ENCODE measurements at places on chromosomes 13 and 19.
A peak's percentile ranks its signal among the peaks of the same experiment; 100 is the strongest.

DNA sequence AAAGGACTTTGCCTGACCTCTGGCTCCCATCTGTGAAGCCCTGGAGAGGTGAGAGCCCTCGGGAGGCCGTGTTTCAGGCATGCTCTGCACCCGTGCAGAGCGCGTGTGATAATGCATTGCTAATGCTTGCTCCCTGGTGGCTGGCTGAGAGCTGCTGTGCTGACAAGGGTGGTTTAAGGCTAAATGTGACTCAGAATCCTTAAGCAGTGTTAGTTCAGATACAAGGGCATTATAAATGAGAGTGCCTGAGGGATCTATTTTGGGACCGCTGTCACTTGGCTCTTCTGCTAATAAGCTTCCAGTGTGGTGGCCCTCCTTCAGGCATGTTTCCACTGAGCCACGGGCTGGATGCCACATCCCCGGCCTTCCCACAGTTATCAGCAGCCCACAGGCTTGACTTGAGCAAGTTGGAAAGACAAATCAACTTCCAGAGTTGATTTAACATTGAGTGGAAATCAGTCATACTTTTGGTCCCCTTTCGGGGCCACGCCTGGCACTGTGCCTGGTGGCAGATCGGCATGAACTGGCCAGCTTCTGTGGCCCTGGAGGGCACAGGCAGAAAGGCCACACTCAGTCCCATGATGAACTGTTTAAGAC, 17.0 kb downstream of the ALOX5AP start:
- DNase-seq: no peak

DNA sequence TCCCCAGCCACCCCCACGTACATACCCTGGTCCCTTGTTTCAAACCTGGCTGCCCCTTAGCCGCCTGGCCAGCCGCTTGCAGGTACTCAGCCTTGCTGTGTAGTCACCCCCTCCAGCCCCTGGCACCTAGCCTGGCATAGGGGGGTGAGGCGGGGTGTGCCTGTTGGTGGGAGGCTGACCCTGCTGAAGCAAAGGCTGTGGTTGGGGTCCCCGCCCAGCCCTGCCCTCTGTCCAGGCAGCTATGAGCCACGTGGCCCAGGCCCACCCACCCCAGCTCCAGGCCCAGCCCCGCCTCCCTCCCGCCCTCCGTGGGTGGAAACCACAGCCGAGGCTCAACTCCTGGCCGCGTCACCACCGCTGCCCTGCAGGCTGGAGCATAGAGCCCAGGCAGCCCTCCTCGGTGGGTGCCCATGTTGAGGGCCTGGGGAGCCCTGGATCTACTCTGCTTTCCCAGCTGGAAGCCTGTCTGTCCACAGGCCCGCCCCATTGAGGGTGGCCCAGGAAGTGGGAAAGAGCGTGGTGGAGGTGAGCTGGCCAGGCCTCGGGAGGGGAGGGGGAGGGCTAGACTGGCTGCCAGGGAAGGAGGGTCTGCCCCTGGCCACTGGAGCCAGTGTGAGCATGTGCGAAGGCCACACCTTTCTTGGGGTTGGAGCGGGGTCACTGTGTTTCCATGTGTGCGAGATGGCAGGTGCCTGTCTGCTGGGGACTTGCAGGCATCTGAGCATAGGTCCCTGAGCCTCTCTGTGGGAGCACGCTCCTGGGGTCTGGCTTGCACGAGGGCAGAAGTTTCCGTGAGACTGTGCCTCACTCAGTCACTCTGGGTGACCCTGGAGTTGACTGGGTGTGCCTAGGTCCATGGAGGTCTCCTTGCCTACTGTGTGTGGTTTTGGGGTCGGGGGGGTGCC, 31.0 kb downstream of the PAK4 start:
- no peak for DNase-seq

- DNase-seq: no peak
Measured at GRCh38 chr13:40123962-40124632, 468.6 kb downstream of the COG6 start.

DNA sequence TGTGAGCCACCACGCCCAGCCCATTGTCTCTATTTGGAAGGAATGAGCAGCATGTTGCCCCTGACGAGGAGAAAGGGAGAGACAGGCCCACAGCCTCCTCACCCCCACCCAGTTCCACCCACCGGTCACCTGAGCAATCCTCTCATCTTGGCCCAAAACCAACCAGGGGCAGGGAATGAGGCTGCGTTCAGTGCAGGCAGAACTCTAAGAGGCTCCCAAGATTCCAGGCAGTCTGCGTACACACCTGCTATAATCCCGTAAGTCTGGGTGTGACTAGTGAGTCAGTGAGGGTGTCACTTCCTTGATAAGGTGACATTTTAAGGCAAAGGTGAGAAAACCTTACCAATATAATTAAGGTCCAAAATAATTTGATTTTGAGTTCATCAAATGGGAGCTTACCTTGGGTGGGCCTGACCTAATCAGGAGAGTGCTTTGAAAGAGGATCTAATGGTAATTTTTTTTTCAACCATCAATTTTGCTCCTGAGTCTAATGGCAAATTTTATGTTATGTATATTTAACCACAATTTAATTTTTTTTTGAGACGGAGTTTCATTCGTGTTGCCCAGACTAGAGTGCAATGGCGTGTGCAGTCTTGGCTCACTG, 26.9 kb upstream of the KLF2 start:
- no peak for DNase-seq

DNA sequence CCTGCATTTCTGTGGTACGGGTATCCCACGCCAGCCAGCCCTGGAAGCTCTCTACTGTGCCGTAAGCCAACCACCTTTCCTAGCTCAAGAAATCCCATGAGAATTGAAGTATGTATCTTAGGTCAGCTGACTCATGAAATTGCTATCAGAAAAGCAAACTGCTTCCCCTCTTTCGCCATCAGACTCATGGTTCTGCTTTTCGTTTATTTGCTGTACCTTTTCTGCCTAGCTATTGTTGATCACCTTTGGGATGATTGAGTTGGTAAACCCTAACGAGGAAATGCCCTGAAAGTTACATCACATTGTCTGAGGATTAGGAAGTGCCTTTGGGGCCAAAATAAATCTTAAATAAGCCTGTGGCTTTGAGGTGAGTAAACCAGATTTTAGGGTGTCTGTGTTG, at the start of gene ADGRE3:
TSS of gene ADGRE3 (minus strand) at position 81 of the 400 bp plus-strand sequence. CDS start at position 7, 74 bp downstream.
- no peak for DNase-seq

DNA sequence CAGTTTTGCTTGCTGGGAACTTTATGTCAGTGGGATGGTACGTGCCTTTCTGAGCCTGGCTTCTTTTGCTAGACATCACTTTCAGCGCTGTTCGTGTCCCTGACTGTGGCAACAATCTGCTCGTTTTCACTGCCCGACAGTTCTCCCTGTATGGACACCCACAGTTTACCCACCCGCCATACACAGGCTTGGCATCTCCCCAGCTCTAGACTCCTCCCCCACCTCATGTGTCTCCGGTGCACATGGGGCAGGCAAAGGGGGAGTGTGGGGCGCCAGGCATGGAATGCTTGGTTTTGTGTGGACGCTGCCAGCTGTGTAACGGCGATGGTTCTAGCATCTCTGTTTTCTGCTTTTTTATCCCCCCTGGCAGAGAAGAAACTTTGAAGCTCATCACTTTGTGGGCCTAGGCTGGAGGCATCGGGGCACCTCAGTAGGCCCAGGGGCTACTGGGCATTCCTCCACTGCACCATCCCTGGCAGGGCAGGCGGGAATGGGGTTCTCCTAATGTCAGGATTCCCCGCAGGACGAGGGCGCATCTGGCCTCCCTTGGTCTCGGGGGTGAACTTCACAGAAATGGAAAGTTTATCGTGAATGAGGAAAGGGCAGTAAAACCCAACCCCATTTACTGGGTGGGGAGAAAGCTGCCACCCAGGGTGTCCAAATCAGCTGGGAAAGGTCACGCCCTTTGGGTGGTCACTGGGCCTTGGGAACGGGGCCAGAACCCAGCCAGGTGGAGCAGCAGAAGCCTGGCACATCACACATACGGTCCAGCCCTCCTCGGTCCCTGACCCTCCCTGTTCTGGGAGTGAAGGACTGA, 60.8 kb downstream of the CEBPG start:
- DNase-seq: no peak

DNA sequence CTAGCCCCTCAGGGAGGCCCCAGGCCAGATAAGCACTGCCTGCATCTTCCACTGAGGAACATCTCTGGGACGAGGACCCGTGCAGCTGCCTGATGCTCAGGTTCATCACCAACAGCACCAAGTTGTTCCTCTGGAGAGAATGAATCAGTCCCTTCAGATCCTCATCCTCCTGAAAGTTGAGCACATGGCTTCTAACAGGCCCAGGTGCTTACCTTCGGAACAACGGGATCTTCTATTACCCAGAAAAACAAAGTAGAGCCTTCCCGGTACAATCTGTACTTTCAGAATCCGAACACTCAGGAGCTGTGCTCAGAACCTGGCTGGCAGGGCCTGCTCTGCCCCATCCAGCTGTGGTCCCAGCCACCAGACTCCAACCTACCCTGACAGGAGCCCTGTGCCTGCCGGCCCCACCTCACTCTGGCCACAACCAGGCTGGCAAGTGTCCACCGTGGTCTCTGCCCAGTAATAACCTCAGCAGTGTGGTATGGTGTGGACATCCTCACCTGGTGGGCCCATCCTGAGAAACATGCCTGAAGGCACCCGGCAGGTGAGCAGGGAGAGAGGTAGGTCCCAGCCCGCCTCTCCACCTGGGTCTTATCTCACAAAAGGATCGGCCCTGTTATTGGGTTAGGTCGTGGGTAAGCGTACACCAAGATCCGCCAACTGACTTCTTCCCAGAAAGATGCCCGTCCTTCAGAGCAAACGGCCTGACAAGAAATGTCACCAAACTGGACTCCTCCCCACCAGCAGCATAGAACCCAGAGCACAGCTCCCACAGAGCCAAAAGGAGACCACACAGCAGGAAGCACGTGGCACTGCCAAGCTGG, 34.1 kb downstream of the ELL start:
- DNase-seq: no peak

GRCh38 chr19:996051-996838, 4.0 kb upstream of the GRIN3B start:
- peak; percentile 74 for DNase-seq

DNA sequence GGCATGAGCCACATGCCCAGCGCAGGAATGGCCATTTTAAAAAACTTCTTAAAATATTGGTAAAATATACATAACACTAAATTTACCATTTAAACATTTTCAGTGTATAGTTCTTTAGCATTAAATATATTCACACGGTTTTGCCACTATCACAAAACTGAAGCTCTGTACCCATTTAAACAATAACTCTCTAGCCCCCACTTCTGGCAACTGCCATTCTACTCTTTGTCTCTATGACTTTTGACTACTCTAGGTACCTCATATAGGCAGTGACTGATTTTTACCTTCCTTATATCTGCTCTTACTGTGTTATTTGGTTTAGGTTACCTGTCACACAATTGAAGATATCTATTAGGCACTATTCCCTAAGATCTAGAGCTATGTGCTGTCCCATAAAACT, 2.3 kb upstream of the KBTBD7 start:
- DNase-seq: no peak

- DNase-seq: no peak
Measured at GRCh38 chr19:4624301-4624700, 15.0 kb upstream of the TNFAIP8L1 start.

- DNase-seq: no peak
Measured at GRCh38 chr19:41443813-41444455, 978 bp downstream of the ERICH4 start.

GRCh38 chr13:41232578-41233480, 30.5 kb downstream of the MTRF1 start:
- no peak for DNase-seq

- no peak for DNase-seq
Measured at GRCh38 chr13:103218253-103218652, 152.0 kb upstream of the SLC10A2 start.

GRCh38 chr13:23617551-23618024, 47.4 kb downstream of the TNFRSF19 start:
- DNase-seq: no peak

GRCh38 chr13:81658598-81659370, 1317.9 kb upstream of the SPRY2 start:
- no peak for DNase-seq

DNA sequence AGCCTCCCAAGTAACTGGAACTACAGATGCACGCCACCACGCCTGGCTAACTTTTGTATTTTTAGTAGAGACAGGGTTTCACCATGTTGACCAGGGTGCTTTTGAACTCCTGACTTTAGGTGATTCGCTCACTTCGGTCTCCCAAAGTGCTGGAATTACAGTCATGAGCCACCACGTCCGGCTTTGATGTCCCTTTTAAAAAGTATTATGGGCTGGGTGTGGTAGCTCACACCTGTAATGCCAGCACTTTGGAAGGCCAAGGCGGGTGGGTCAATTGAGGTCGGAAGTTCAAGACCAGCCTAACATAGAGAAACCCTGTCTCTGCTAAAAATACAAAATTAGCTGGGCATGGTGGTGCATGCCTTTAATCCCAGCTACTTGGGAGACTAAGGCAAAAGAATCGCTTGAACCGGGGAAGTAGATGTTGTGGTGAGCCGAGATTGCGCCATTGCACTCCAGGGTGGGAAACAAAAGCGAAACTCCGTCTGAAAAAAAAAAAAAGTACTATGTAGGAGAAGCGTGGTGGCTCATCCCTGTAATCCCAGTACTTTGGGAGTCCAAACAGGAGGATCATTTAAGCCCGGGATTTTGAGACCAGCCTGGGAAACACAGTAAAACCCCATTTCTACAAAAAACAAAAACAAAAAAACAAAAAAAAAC, 22.8 kb upstream of the ERVV-1 start:
- no peak for DNase-seq

DNA sequence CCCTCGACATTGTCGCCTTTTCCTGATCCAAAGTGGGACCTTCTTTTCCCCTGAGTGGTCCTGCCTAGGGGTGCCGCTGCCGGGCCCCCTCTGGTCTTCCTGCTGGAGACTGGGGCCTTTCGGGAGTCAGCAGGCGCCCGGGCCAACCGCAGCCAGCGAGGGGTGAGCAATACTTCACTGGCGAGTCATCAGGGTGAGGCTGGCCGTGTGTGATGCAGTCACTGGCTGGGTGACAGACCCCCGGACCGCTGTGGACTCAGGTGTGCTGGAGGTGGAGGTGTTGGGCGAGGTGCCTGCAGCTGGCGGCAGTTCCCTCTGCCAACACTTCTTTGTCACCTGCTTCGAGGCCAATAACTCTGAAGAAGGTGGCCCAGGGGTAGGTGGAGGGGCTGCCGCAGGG, 1.5 kb upstream of the CGB5 start:
- DNase-seq: no peak

- peak; percentile 30 for DNase-seq
Measured at GRCh38 chr19:40143612-40144011, 47.6 kb upstream of the MAP3K10 start.

- DNase-seq: no peak
Measured at GRCh38 chr13:44796597-44797490, 192.4 kb downstream of the NUFIP1 start.

DNA sequence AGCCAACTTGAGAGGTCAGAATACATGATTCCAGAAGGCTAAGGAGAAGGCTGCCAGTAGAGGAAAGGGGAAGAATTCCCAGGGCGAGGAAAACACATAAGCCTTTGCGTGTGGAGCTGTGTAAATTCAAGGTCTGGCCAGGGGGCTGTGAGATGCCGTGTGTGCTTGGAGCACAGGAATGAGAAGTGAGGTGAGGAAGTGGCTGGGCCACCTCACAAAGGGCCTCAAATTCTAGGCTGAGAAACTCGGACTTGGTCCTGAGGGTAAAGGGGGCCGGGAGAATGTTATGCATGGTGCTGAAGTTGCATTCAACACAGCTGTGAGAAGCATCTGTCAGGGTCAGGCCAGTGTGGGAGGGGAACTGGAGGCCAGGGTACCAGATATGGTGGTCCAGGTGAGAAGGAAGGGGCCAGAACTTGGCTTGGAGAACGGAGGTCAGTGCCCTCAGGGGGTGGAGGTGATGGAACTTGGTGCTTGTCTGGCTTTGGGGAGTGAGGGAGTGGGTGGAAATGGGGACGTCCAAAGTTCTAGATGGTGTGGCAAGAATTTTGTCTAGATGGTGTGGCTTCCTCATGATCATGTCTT, 4.9 kb upstream of the ZNF580 start:
- no peak for DNase-seq

Data from activated CD4-positive, alpha-beta T cell treated with anti-CD3 and anti-CD28 coated beads, Interleukin-2, amount 50 U/mL, for 4 hours (primary cell).